Stimulated activated CD4-positive, alpha-beta T cell treated with anti-CD3 and anti-CD28 coated beads, Interleukin-2, amount 100 ng/mL, for 24 hours (primary cell): ENCODE measurements at places on chromosomes 3 and 15.

DNA sequence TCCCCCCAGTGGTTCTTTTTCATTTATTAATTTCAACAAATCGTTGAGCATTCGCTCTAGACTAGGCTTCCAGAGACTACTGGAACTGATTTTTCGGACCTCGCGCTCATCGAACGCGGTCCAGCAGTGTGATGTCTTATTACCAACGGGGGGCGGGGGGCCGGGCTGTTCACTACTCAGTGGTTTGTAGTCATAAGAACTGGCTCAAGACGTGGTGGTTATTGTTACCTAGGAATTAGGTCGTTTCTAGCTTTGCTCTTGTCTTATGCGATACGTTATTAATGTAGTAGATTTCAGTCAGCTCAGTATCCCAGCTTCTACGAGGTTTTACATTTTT is 858 bp downstream of the RBM5 start:
- no peak for DNase-seq

DNA sequence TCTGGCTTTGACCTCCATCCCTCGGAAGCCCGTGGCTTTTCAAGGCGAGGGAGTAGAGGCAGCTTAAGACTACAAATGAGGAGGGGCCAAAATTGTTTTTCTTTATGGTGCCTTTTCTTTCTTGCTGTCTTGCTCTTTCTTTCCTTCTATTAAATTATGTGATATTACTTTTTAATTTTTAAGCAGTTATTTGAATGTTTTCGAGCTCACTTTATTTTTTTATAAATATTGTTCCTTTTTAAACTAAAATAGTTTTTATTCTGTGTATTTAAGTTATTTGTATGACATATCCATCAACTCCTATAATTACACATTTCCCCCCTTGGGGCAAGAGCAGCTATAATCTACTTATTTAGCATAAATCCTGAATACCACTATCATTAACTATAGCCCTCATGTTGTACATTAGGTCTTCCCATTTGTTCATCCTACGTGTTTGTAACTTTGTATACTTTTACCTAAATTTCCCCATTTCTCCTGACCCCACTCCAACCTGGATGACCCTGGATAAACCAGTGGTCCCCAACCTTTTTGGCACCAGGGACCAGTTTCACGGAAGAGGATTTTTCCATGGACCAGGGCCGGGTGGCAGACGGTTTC is 622 bp upstream of the PLSCR1 start:
- DNase-seq, result no peak

DNA sequence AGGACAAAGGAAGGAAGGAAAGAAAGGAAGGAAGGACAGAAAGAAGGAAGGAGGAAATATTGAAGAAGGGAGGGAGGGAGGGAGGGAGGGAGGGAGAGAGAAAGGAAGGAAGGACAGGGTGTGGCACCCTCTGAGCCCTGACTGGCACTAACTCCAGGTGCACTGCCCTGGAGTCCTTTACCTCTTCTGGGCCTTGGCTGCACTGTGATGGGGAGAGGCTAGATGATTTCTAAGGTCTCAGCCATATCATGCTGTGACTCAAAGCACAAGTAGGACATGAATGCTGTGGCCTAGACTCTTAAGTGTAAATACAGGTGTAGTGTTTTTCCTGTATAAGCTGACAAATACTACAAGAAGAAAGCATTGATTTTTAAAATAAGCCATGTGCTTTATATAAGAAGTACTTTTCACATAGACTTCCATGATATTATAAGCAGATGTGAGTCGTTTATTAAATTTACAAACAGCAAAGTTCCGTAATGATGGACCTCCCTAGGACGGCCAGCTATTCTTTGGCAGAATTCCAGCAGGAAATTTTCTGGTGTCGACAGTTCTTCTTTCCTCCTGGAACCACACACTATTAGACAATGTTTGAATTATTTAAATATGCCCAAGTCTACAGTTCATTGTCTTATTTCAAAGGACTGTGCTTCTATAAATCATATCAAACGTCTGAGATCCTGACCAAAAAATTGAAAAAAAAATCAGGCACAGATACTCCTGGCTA is 213.8 kb upstream of the C2CD4B start:
- DNase-seq, result no peak

DNA sequence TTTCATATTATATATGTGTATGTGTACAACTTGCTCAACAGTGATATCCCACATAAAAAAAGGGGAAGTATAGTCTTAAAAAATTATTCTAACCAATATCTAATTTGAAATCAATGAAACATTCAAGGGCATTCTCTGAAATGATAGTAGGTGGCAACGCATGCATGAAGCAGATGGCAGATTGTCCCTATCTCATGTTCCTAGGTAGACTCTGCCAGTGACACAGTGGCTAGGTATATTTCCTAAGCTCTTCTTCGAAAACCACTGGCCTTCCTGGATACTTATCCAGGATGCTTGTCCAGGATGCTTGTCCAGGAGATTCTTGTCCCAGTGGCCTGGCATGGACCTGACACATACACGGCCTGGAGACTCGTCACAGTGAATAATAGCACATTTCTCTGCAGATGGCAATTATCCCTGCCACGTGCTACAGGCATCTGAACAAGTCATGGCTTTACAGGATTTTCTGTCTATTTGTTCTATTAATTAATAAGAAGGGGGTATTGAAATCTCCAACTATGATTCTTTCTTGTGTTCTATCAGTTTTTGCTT is 54.9 kb downstream of the OCA2 start:
- no peak for DNase-seq

GRCh38 chr3:148750296-148750695 is 52.6 kb downstream of the AGTR1 start:
- no peak for DNase-seq

DNA sequence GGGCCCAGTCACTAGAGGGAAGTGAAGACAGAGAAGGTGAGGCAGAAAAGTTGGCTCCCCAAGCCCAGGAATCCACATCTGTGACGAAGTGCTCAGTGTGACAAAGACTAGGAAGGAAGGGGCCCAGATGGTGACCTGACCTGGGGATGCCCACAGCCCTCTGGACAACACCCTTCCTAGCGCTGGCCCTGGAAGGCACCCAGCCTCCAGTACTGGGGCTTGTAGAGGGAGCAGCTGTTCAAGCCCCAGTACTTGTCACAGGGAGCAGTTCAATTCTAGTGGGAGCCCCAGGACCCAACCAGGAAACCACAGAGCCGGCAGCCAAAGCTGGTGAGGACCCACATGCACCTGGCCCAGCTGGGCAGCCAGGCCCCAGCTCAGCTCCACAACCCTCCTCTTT is 190.8 kb downstream of the XXYLT1 start:
- DNase-seq, result no peak

DNA sequence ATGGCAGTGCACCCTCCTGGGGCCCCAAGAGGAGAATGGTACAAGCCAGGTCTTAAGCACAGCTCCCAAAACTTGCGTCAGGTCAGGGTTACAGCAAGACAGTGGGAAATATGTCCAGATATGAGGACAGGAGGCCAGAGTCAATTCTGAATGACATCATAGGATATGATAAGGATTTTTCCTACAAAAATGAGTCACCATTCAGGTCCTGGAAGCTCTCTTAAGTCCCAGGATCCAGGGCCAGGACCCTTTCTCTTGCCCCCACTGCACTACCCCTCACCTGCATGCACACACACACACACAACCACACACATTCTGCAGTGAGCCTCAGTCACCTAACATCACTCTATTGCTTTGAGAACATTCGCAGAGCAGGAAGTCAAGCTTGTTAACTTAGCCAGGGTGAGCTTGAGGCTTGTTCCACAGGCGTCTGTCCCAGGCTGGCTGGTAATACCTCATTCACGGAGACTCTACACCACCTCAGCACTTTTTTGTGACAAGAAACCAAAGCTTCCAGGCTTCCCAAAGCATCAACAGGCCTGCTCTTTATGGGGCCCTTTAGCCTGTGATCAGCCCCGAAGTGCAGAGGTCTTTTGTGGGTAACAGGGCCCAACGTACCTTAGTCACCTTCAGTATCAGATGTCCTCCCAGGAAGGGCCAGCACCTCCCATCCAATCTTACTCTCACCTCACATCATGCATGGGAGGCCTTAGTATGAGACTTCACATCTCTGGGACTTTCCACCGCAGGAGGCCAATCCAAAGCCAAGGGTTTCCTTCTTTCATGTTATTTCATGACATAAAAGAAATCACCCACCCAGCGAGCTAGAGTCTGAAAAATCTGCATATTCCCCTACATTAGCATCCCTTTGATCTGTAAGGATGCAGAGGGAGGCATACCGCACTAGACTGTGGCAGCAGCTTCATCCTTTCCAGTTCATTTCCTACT is 74.0 kb upstream of the LIPC start:
- peak; percentile 39 for DNase-seq

DNA sequence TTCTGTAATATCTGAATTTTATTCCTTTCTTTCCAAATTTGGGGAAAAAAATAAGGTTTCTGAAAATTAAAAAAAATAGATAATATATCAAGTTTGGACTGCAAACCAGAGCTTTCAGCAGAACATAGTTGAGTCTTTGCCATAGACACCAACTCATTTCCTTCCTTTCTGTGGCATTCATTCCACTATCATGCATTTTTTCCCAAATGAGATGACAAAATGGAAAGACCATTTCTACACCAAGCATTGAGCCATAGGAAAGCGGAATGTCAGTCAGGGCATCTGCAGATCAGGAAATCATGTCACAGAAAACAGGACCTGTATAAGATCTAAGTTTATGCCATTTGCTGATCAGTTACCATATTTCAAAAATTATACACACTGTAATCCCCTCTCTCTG is 333.3 kb upstream of the THBS1 start:
- DNase-seq, result no peak

DNA sequence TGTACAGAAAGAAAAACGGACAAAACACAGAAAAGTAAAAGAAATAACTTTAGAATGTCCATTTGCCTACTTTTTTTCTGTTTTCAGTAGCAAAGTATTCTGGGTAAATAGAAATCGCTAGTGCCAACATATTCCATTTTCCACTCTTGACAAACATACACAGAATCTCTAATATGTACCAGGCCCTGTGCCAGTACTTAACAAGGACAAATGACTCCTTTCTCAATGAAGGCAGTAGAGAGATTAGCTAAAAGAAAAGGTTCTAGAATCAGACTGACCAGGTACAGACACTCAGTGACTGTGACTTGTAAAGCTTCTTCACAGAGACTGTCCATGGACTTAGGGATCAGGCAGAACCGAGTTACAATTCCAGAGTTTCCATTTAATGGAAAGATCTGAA is 165.8 kb upstream of the STAC start:
- no peak for DNase-seq

GRCh38 chr3:122873741-122874515 is 79.1 kb downstream of the SLC49A4 start:
- DNase-seq, result no peak

- no peak for DNase-seq
These were observed 13.0 kb downstream of the PHLDB2 start for GRCh38 chr3:111871809-111872623.

GRCh38 chr3:136385457-136385856 is 135.3 kb downstream of the PCCB start:
- DNase-seq, result no peak

DNA sequence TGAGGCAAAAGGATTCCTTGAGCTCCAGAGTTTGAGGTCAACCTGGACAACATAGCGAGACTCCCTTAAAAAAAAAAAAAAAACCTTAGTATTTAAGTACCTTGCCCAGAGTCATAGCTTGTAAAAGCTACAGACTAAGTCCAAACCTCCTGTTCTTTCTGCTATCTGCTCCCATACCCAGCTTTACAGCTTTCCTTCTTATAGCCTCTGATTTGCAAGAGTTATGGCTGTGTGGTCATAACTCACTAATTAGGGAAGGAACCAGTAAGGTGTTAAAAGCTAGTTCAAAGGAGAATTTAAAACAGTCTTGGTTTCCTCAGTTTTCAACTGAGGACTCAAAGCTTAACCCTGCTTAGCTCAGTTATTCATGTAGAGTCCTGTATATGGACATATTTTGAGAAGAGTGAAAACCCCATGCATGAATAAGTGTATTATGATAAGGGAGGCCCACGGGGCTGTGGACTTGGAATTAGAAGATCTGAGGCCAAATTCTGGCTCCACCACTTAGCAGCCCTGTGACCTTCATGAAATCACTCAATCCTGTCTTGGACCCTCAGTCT is 135.5 kb upstream of the SMAD3 start:
- DNase-seq, result no peak

- no peak for DNase-seq
These were observed 55.4 kb upstream of the RNU6-1 start for GRCh38 chr15:67895237-67895636.

DNA sequence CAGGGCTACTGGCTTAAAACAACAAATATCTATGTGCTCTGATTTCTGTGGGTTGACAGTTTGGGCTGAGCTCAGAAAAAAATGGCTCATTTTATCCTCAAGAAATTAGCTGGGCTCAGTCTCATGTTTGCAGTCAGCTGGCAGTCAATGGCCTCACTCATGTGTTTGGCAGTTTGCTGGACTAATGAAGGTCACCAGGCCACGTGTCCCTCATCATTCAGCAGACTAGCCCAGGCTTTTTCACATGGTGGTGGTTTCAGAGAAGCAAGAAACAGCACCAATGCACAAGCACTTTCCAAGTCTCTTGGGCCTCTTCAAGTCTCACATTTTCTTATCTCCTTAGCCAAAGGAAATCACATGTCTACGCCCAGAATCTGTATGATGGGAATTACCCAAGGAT is 478.3 kb upstream of the PPP2R3A start:
- DNase-seq, result no peak

DNA sequence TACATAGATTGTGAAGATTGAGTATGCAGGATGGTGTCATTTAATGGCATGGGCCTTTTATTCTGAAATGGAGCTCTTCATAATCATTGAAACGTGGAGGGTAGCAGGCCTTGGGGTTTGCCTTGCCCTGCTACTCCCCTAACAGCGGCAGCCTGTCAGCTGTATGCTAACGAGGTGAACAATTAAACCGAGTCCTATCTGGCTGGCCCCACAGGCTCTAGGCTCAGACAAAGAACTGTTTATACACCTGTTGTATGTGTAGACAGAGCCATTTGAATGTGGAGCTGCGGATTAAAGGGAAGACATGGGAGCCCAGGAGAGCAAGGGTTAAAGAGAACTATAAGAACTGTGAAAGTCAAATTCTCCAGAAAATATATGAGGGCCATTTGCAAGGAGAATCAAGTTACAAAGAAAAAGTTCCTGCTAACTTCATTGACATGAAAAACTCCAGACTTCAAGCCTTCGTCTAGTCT is 116.7 kb upstream of the CGNL1 start:
- no peak for DNase-seq

- DNase-seq, result no peak
These were observed 2.6 kb upstream of the PHLDB2 start for GRCh38 chr3:111856501-111856900.

DNA sequence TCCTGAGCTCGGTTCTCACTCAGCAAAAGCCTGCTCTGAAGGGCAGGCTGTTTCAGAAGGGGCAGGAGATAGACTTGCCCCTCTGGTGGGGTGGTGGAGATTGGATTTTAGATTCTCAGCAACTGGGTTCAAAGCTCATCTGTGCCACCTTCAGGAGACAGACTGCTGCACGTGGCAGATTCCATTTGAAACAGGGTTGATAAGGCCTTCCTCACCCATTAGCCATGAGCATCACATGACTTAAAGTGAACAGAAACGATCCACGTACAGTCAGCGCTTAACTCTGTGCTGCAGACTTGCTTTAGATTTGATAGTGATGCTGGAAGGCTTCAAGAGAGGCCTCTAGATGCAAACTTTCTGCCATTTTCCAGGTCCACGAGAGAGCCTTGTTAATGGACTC is 35.0 kb upstream of the MGLL start:
- DNase-seq, result no peak
